ENCODE measurements at places on chromosomes 7 and 10. TPM values are rescaled to one million over a fixed set of nuclear protein-coding genes. Genes with fewer than 3 reads are reported as not detected.

Gene ACHE
- total RNA-seq: not detected

Gene CYP2W1
- total RNA-seq: not detected

Gene PEX1
- 12.9 TPM for total RNA-seq

Gene GIMAP1
- 5.3 TPM for total RNA-seq

Gene TMEM229A
- total RNA-seq: not detected

Gene EFCAB10
- not detected for total RNA-seq

Gene SFTPA1
- total RNA-seq: not detected

Gene CYP2C8
- not detected for total RNA-seq

Gene PUS7
- 14.6 TPM for total RNA-seq

Gene CALCR
- not detected for total RNA-seq

Gene VSTM4
- total RNA-seq: not detected

Gene CUBN
- total RNA-seq: 0.41 TPM

Gene CYP3A4
- total RNA-seq: not detected

Gene OPALIN
- not detected for total RNA-seq

Gene EPHA1
- 1.0 TPM for total RNA-seq

Gene HECW1
- not detected for total RNA-seq

Gene PON3
- not detected for total RNA-seq

Gene PRR15
- not detected for total RNA-seq

Gene TLX1
- total RNA-seq: not detected

Gene MAGI2
- 0.07 TPM for total RNA-seq

Gene SLC16A9
- 0.84 TPM for total RNA-seq

Gene PIK3CG
- 3.8 TPM for total RNA-seq

Gene PIP4K2A
- 68.0 TPM for total RNA-seq

Gene CARD11
- total RNA-seq: 99.4 TPM

Gene CRPPA
- total RNA-seq: 0.37 TPM

Gene SPDYE2
- not detected for total RNA-seq

Gene NYAP1
- 0.30 TPM for total RNA-seq

Gene MRLN
- total RNA-seq: not detected

Gene OR2A7
- total RNA-seq: 1.6 TPM

Gene SYT15B
- not detected for total RNA-seq

Gene GDF10
- 0.12 TPM for total RNA-seq

Gene CLEC5A
- total RNA-seq: not detected

Gene PAPOLB
- not detected for total RNA-seq

Gene ITGB8
- total RNA-seq: not detected

Gene OGDH
- 78.4 TPM for total RNA-seq

Gene EN2
- total RNA-seq: not detected

Gene OR13A1
- total RNA-seq: not detected

Gene DRGX
- total RNA-seq: not detected

Gene PIK3AP1
- total RNA-seq: 1.6 TPM

Gene CFAP46
- not detected for total RNA-seq

Gene CNPY1
- not detected for total RNA-seq

Gene MMD2
- not detected for total RNA-seq

Gene NRP1
- 0.10 TPM for total RNA-seq

Gene FKBP6
- total RNA-seq: not detected

Gene FAM25C
- not detected for total RNA-seq

Gene TUBB8
- total RNA-seq: not detected

Gene OTUD1
- 16.0 TPM for total RNA-seq

Gene CLCN1
- not detected for total RNA-seq

Gene CADPS2
- total RNA-seq: not detected

Gene PRSS1
- not detected for total RNA-seq

Gene POLD2
- total RNA-seq: 270 TPM

Gene TET1
- total RNA-seq: 0.57 TPM

Measured in activated naive CD4-positive, alpha-beta T cell treated with anti-CD3 and anti-CD28 coated beads for 36 hours (primary cell).